ENCODE measurements at places on chromosomes 6 and 20. TPM values are rescaled to one million over a fixed set of nuclear protein-coding genes. Genes with fewer than 3 reads are reported as not detected.

GRCh38 chr6:74853991-74854390 lies 351.9 kb downstream of the COL12A1 start:
- no peak for DNase-seq

The CLPSL1 gene
- total RNA-seq = not detected

DNA sequence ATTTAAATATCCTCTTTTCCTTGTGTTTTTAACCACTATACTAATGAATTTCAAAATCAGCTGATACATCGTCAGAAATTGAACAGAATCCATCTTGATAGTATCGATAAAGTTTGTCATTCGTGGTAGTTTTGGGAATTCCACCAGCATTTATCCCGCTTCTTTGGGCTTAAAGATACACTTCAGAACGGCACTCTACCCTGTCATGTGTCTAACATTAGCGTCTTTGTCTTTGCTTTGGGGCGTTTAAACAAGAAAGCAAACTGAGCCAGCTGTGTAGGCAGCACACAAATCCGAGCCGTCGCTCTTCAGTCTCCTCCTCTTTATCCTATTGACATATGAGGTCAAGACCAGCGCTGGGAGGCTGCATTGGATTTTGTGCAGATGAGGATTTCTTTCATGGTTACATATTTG lies 27.5 kb upstream of the NHSL1 start:
- DNase-seq = no peak

The SPATA25 gene
- 0.90 TPM for total RNA-seq

DNA sequence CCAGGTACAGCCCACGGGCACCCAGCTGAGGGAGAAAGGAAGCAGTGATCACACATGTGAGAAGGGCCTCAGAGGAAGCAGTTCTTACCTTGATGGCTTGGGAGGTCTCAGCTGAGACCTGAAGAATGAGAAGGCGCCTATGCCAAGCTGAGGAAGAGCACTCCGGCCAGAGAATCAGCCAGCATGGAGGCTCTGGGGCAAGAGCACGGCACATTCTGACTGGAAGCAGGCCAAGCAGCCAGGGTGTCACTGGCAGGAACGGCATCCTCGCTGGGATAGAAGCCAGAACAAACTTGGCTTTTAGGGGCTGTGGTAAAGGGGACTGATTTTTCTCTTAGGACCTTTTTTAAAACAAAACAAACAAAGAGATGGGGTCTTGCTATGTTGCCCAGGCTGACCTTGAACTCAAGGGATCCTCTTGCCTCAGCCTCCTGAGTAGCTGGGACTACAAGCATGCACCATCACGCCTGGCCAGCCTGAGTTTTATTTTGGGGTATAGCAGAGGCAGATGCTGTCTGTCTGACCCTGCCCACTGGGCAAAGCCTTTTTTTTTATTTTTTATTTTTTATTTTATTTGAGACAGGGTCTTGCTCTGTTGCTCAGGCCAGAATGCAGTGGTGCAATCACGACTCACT lies 17.6 kb downstream of the GHRH start:
- no peak for DNase-seq

The ZC3H12D gene
- under 0.01 TPM for total RNA-seq
